ENCODE measurements at places on chromosomes 12 and 14.
A peak's percentile ranks its signal among the peaks of the same experiment; 100 is the strongest.

- no peak for DNase-seq
Measured at GRCh38 chr12:54683398-54683797, 35.2 kb upstream of the DCD start.

GRCh38 chr12:123633379-123634141 is at the start of the genes EIF2B1 and GTF2H3:
EIF2B1 (minus strand) TSS chr12:123633686; CDS start chr12:123633557, 129 bp downstream.
GTF2H3 (plus strand) TSS chr12:123633829; CDS start chr12:123633860, 31 bp downstream.
- peak; percentile 96 for DNase-seq

GRCh38 chr12:112309797-112310196 is 72.4 kb downstream of the HECTD4 start:
- DNase-seq, result no peak

DNA sequence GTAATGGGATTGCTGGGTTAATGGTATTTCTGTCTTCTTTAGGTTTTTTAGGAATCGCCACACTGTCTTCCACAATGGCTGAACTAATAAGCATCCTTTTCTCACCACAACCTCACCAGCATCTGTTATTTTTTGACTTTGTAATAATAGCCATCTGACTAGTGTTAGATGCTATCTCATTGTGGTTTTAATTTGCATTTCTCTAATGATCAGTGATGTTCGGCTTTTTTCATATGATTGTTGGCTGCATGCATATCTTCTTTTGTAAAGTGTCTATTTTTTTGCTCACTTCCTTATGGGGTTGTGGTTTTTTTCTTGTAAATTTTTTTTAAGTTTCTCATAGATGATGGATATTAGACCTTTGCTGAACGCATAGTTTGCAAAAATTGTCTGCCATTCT is 377.9 kb downstream of the GALC start:
- no peak for DNase-seq

DNA sequence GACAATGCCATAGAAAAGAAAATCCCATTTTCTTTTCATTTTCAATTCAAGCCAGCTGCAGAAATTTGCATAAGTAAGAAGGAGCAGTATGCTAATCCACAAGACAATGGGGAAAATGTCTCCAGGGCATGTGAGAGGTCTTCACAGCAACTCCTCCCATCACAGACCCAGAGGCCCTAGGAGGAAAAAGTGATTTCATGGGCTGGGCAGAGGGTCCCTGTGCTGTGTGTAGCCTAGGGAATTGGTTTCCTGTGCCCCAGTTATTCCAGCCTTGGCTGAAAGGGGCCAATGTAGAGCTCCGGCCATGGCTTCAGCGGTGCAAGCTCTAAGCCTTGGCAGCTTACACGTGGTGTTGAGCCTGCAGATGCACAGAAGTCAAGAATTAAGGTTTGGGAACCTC is 211.4 kb downstream of the CCDC59 start:
- no peak for DNase-seq

DNA sequence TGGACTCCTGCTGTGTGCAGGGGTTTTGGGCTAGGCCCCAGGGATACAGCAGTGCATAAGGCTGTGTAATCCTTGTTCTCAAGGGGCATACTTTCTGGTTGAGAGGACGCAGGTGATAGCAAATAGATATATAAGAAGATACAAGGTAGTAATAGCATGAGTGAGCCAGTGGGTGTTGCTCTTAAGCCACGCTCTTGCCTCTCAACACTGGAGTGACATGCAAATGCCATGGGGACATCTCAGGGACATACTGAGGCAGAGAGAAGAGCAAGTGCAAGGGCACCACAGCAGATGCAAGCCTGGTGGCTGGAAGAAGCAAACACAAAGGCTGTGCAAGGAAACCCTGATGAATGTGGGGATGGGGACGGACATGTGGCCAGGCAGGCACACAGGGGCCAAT is 223.3 kb downstream of the CHST11 start:
- DNase-seq, result no peak

DNA sequence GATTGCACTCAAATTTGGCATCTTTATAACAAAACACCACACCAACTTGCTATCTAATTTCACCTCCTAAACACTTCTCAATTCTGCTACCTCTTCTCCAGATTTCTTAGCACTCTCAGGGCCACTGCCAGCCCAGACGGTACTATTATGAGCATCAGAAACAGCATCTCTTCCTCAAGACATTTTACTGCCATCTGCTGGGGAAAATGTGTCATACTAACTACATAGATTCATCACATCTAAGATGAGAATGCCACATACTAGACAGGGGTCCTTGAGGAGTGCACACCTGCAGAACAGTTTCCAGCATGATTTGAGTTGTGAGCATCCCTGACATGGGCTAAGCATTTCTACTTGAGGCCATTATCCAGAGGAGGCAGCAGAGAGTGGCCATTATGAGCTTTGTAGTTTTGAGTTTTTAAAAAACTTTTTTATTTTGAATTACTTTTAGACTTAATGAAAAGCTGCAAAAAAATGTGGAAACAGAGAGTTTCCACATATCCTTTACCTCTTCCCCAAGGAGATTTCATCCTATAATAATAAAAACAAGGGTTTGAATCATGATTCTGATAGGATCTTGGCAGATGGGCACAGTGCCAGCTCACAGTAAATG is 15.1 kb upstream of the GRIP1 start:
- DNase-seq, result no peak

GRCh38 chr14:69795691-69796090 is 1.4 kb downstream of the SLC10A1 start:
- DNase-seq, result no peak

GRCh38 chr12:68608191-68608590 is 2.5 kb upstream of the RAP1B start:
- no peak for DNase-seq

All from right lobe of liver (tissue), 6 donors.